ENCODE measurements at places on chromosomes 4 and X.

DNA sequence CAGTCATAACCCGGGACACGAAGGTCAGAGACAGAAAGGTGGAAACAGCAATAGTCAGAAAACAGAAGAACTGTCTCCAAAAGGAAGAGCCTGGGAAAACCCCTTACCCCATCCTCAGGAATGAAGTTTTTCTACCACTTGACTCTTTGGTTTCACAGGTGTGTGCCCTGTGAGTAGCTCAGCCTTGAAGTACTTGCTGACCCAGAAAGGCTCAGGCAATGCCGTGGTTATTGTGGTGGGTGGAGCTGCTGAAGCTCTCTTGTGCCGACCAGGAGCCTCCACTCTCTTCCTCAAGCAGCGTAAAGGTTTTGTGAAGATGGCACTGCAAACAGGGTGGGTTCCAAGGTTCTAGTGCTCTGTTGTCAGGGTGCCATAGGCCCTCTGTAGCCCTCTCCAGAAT, 24.4 kb downstream of the DGAT2L6 start:
- no peak for DNase-seq

DNA sequence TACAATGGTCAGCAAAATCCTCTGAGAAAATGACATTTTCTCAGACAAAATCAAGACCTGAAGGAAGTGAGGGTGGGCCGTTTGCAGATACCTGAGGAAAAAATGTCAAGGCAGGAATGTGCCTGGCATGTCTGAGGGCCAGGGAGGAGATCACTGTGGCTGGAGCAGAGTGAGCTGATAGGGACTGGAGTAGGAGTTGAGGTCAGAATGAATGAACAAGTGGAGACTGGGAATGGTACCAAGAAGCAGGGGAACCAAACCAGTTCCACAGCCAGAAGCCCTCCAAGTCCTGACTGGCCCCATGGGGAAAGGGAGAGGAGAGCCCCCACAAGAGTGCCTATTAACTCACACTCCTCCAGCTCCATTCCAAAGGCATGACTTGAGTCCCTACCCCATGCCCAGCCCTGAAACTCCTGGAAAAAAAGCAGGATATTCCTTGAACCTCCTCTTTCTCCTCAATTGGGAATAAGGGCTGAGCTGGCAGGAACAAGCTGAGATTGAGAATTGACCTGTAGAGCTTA, 41.5 kb downstream of the STEEP1 start:
- DNase-seq, result no peak

- no peak for DNase-seq
Observed at GRCh38 chr4:187464573-187464972, 531.0 kb upstream of the ZFP42 start.

- DNase-seq, result no peak
Observed at GRCh38 chr4:184949020-184949419, 69.3 kb upstream of the HELT start.

GRCh38 chr4:4852591-4853362, 6.7 kb upstream of the MSX1 start:
- DNase-seq, result no peak

GRCh38 chrX:53308836-53309235, 27.5 kb upstream of the IQSEC2 start:
- no peak for DNase-seq

GRCh38 chr4:1195891-1196401, 23.6 kb upstream of the SPON2 start:
- no peak for DNase-seq

- DNase-seq, result no peak
Observed at GRCh38 chrX:14738643-14739042, 134.2 kb downstream of the FANCB start.

DNA sequence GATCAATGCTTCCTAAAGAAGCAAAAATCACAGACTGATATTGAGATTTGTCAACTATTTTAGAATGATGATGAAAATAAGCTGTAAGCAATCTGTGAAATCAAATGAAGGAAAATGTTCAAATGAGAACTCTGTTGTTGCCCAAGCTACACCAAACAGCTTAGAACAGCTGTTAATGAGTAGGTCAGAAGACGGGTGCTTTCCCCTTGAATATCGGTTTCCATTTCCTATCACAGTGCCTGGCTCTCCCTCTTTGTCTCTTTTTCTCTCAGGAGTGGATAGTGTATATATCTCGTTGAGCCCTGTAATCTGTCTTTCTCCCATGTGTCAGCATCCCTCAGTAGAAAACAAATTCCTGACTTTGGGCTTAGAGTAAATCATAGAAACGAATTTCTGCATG, 1592.9 kb upstream of the TENM3 start:
- no peak for DNase-seq

GRCh38 chr4:142671516-142671915, 174.6 kb downstream of the INPP4B start:
- DNase-seq, result no peak

- no peak for DNase-seq
Observed at GRCh38 chr4:149589826-149590225, 225.8 kb downstream of the IQCM start.

DNA sequence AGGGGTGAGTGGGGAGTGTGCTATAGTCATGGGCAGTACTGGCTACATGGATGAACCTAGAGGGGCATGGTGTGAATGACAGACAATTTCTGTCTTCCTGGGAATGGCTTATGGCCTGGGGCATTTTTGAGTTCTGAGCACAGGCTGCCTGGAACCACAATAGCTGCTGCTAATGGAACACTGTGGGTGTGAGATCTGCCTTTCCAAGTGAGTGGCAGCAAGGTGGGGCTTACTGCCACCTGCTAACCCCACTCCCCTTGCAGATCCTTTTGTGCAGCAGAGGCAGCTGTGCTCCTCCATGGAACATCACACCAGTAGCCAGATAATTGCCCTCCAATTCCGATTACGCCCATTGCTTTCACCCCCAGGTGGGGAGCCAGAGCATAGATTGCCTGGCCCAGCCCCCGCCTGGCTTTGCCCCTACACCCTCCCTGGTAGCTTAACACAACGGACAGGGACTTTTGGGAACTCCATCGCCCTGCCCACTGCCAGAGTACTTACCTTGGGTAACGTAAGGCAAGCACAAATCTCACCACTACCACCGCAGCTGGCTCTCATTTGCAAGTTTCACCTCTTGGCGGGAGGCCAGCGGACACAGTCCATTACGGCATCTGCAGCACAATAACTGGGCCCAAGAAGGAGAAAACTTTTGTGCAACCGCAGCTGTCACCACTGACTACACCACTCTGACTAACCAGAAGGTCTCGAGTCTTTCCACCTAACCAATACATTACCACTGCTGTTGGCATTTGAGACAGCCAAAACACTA, 421.2 kb upstream of the NWD2 start:
- no peak for DNase-seq

DNA sequence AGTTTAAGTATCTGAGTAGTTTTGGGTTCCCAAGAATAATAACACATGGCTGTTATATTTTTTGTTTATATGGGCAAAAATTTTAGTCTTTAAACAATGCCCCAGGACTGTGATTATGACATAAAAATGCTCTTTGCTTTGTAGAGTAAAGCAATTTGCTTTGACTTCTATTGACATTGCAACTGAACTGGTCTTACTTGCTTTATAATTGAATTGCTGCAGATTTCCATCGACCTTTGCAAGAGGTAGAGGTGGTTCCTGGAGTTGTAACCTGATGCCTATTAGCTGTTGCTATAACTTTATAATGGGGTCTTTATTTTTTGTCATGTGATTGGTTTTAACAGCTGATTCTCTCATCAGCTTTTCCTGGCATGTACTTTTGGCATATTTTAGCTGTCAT, 302.9 kb downstream of the ARHGAP10 start:
- DNase-seq, result no peak

DNA sequence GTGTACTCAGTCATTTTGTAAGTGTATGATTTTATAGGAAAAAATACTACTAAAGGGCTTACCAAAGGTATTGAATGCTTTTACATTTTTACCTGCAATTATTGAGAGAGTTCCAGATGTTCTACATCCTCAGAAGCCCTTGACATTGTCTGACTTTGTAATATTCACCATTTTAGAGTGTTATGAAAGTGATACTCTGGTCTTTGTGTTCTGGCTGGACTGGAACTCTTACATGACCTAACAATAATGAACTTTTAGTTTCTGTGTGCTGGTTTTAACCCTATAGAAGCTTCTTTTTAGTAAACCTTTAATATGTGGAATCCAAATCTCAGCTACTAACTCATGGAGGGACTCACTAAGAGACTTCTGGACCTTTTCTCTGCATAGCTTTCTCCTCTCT, 478.8 kb upstream of the SPANXN1 start:
- no peak for DNase-seq

GRCh38 chr4:176400816-176401461, 81.2 kb downstream of the SPCS3 start:
- DNase-seq, result no peak

DNA sequence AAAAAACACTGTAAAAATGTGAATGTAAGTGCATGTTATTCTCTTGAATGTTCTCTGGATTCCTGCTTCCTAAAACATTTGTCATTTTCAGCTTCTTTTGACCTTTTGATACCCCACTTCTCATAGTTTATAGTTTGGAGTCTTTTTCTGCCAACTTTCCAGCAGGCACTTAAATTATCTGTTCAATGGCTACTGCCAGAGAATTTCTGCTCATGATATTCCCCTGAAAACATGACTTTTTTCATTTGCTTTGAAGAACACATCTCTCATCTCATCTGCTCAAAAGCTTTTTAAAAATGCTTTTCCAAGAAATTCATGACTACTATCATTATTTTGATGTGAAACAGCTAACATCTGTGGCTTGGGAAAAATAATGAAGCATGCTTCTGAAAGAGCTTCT, 269.7 kb upstream of the PCDH7 start:
- DNase-seq, result no peak

DNA sequence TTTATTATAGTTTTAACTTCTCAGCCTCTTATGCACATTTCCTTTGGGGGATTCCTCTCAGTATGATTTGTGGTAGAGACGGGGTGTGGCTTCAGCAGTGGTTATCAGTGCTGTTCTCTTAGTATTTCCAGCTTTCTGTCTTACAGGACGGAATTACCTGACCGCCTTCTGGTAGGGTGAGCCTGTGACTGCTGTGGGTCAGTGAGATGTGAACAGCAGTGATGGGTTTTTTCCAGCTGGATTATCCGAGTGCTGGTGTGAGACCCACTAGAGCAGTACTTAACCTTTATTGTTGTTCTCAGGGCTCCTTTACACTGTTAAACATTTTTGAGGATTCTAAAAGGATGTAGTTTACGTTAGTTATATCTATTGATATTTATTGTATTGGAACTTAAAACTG, 135.2 kb downstream of the SLIT2 start:
- no peak for DNase-seq

GRCh38 chr4:176883108-176883550, 90.4 kb upstream of the VEGFC start:
- no peak for DNase-seq

- DNase-seq, result no peak
Observed at GRCh38 chr4:108301545-108302251, 133.0 kb upstream of the LEF1 start.

DNA sequence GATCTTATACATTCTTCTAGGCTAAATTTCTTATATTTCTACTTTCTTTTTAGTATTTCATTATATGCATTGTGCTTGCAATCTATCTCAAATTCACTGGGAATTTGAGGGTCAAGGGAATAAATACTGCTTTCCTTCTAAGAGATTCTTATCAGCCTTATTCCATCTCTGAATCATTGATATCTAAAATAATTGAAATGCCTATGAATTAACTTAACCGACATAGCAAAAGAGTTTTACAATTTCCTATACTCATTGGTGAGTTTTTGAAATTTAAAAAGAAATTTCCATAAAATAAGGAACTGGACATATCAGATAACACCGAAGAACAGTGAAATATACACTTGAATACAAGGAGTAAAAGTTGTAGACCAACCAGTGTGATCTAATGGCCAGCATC, 373.7 kb downstream of the NAF1 start:
- no peak for DNase-seq

GRCh38 chr4:107742791-107743190, 22.8 kb upstream of the PAPSS1 start:
- no peak for DNase-seq

- DNase-seq, result no peak
Observed at GRCh38 chrX:24203072-24203808, 53.7 kb downstream of the ZFX start.

GRCh38 chr4:53355930-53356521, 9.8 kb downstream of the SCFD2 start:
- no peak for DNase-seq

DNA sequence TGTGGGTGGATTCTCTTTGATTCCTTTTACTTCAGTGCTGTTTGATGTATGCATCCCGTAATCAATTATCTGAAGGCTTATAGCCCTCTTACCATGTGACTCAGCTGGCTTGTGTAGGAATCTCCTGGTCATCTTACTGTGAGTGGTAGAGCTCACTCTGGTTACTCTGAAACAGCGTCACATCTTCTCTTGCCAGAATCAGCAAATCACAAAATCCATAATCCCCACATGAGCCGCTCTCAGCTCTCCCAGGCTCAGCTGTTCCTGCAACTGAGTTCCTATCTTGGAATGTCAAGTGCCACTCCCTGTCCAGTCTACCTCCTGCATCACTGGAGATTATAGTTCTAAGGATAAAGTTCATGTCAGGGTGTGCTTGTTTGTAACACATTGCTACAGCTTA, 278.0 kb downstream of the FBXO8 start:
- DNase-seq, result no peak

DNA sequence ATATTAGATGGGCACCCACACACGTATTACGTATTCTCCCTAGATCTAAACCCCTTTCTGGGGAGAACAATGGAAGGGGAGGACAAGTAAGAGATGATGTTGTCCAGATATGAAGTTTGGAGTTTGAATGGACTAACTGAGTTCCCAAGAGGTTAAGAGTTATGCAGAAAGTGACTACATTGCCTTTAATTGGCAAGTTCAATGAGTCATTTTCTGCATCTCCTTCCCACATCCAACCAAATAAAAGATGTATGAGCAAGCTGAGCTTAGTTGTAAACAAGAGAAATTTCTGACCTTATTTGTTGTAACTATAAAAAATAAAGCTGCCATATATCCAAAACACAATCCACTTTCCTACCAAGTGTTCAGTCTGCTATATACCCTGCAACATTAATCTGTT, 50.5 kb downstream of the TIGD2 start:
- no peak for DNase-seq

- no peak for DNase-seq
Observed at GRCh38 chr4:68366600-68366999, 16.7 kb upstream of the YTHDC1 start.

DNA sequence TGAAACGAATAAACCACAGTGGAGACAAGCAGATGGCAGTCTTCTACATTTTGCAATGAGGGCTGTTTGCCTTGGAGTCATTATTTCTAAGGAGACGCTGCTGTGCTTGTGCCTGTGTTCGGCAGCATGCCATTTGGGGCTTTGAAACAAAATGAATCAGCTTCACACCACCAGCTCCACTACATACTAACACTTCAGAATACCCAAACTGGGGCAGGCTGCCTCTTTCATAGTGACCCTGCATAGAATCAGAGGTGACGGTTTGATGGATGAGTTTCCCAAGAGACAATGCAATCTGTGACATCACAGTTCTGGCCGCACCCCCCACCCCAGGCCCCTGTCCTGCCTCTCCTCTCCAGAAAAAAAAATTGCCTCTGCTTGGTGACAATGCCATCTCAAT, 57.1 kb upstream of the MID1 start:
- no peak for DNase-seq

Measured in stimulated activated CD8-positive, alpha-beta memory T cell treated with anti-CD3 and anti-CD28 coated beads, Interleukin-15, amount 100 ng/mL, for 4 hours (primary cell).